Amygdala (tissue), 56 donors: ENCODE measurements at places on chromosomes 4 and X.

DNA sequence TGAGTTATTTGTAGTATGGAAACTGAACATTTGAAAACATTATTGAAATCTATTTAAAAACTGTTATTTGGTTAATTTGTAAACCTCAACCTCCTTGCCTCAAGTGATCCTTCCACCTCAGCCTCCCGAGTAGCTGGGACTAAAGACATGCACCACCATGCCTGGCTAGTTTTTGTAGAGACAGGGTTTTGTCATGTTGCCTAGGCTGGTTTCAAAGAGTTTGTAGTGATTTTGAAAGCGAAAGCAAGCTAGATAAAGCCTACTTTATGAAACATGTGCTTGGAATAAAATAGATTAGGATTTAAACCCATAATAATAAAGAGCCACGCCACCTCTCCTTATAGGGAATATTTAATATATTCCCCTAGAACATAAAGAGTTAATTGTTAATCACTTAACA is 23.5 kb downstream of the ARSJ start:
- DNase-seq, result no peak

DNA sequence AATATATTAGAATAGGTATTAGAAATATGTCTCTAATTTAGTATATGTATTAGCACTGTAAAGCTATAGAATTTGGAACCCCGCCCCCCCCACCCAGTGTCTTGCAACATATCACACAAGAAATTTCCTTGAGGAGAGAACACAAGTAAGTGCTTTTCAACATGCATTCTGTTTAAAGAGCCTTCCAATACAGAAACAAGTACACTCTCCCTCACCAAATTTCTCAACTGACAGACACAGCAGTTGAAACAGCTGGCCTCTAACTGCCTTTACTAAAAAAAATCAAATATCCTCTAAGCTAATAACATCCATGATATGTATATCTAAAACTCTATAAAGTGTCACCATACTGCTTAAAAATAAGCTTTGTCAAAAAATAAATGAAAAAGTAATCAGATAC is 12.4 kb downstream of the CAMK2D start:
- no peak for DNase-seq

- no peak for DNase-seq
These were observed 429.1 kb downstream of the SPRY1 start for GRCh38 chr4:123825596-123826291.

DNA sequence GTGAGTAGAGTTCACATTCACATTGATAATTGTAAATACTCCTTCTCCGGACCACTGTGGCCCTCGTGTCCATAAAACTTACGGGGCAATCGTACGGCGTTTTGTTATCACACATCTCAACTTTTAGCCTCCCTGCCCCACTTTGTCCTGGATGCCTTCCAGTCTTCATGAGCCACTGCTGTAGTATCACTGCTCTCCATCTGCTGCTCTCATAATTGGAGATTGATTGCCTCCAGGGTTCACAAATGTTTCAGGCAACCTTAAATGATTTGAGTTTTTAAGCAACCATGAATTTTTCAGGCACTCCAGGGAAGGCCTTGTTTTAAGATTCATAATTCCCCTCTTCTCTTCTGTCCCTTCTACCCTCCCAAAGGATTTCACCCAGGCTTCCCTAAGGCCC is 28.4 kb downstream of the ALPK1 start:
- no peak for DNase-seq

GRCh38 chrX:47047989-47048388 is 30.3 kb upstream of the RGN start:
- DNase-seq, result no peak

GRCh38 chrX:114999906-115000305 is 17.5 kb downstream of the IL13RA2 start:
- DNase-seq, result no peak

DNA sequence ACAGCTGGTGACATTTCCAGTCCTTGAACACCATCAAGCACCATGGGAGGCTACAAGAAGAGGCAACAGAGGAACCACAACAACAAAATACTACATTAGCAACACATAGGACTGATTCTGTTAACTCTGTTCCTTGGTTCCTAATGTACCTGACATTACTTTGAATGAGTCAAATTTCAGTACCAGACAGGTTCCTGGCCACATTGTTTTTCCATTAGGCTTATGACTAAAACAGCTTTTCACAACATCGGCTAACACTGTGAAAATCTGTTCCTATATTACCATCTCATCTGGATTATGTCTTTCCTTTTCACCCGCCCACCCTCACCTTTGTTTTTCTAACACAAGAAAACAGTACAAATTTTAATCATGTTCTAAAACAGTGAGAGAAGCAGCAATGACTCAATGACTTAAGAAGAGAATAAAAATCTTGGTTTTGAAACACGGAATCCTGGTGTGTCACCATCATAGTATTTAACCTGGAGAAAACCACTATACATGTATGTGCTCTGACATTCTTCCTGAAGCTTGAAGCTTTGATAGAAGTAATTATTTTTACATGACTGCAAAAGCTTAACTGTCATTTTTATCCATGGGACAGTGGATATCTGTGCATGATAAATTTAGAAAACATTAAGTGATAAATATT is 143.9 kb downstream of the SCFD2 start:
- no peak for DNase-seq

DNA sequence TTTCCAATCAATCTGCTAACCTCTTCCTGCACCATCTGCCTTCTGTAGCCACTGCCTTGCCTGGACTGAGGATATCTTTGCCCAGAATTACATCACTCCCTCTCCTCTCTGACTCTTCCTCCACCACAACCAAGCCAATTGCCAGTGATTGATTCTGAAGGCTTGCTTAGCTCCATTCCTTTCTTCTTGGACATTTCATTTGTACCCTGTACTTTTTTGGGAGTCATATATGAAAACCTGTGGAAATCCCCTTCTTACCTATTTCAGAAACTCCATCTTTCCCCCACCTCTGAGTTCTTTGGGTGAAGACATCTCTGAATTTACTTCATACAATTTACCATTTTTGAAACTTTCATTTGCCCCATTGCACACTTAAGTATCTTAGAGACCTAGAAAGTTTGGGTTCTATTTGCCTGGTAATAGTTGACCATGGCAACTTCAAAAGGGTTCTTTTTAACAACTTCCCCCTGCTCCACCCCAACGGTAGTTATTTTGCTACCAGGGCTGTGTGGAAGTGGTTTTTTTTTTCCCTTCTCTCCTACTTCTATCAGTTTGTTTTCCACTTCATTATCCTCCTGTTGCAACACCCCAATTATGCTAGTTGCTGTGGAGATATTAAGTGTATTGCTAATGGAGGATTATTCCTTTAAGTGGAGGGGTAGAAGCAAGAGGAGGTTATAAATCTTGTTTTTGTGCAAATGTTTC is 14.3 kb downstream of the SGMS2 start:
- DNase-seq, result no peak

GRCh38 chr4:152220201-152220666 is 315.7 kb downstream of the FBXW7 start:
- no peak for DNase-seq

- DNase-seq, result no peak
These were observed 1313.2 kb downstream of the ADGRL3 start for GRCh38 chr4:62513306-62513705.
